Naive thymus-derived CD4-positive, alpha-beta T cell (primary cell): ENCODE measurements at places on chromosomes 1 and 21. TPM values are rescaled to one million over a fixed set of nuclear protein-coding genes. Genes with fewer than 3 reads are reported as not detected.

EIF3I gene
- polyA plus RNA-seq, result 185 TPM

RIIAD1 gene
- not detected for polyA plus RNA-seq

RO60 gene
- polyA plus RNA-seq, result 108 TPM

THEM5 gene
- not detected for polyA plus RNA-seq

DYNLT4 gene
- polyA plus RNA-seq, result not detected

KRTAP12-1 gene
- polyA plus RNA-seq, result not detected

MROH9 gene
- not detected for polyA plus RNA-seq

S100A7 gene
- polyA plus RNA-seq, result not detected

TMPRSS15 gene
- not detected for polyA plus RNA-seq

FMO5 gene
- polyA plus RNA-seq, result 0.79 TPM
